ENCODE measurements at places on chromosomes 4 and X.

GRCh38 chr4:21366312-21366711 is 582.3 kb downstream of the KCNIP4 start:
- DNase-seq: no peak

DNA sequence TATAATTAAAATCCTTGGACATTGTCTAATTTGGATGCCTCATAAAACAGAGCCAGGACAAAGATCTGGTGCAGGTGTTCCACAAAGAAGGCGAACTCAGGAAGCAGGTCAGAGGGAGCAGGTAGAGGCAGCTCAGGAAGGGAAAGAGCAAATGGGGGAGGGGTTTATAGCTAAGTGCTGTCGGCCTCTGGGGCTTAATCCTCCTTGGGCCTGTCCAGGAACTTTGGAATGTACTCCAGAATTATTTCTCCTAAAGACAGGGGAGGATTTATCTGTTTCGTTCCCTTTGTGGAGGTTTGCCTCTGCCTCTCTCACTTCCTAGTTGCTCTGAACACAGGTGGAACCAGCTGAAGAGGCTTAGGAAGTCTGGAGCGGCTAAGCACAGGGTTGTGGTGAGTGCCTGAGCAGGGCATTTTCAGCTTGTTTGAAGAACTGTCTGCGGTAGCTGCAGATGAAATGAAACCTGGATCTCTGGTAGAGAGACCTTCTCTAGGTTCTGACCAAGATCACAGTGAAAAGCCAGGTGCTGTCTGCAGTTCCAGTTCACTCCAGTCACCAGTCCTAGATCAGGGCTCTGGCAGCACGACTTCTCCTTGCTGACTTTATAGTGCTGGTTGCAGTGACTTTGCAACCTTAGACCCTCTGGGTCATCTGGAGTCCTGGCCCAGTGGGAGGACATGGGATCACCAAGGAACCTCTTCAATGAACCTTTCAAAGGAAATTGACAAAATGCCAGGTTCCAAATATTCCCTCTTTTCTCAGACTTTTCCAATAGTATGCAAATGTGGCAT is 519.2 kb downstream of the PCDH10 start:
- DNase-seq: no peak

DNA sequence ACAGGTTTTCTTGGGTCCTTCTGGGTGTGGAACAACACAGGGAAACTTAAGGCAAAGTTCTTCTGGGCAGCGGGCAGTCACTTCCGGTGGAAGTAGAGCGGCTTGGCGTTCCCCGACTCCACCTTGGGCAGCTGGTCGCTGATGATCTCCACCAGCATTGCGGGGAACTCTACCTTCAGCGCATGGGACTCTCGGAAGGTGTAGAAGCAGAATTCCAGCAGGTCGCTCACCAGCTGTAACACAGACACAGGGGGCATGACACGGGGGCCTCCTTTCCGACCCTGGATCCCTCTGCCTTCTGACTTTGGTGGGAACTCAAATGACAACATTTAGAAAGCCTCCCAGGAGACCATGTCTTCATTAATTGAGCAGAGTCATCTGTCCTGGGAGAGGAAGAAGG is 349.4 kb downstream of the ARHGAP10 start:
- no peak for DNase-seq

- DNase-seq: no peak
Measured at GRCh38 chr4:94413085-94413840, 38.5 kb upstream of the PDLIM5 start.

- DNase-seq: no peak
Measured at GRCh38 chr4:89077761-89078160, 20.8 kb upstream of the FAM13A start.

DNA sequence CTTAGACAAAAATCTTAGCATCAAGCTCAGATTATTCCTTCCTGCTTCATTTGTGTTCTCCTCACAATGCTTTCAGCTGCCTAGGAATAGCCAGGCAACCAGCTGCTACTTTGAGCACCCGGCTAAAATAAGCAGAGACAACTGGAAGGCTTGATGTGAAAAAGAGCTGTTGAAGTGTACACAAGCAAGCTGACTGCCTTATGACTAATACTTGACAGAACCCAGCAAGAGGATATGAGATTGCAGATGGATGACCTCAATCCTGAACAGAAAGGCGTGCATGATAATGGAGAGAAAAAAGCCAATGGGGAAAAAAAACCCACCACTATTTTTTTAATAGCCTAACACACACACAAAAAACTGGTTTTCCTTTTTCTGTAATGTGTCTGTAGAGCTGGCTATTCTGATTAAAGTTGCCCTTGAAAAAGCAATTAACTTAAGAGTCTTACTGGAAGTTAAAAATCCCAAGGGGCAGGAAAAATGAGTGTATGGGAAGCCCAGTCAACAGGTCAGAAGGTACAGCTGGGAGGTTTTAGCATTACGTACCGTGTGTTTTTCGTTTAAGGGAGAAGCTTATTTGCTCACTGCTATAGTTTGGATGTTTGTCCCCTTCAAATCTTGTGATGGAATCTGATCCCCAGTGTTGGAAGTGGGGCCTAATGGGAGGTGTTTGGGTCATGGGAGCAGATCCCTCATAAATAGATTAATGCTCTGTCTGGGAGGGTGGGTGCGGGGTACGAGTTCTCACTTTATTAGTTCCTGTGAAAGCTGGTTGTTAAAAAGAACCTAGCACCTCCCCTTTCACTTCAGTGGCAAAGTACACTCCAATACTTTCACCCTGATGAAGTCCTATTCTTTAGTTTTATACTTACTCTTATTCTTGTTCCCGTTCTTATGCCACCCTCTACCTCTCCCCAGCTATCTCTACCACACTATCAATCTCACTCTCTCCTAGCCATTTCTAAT is 37.1 kb upstream of the HERC6 start:
- peak; percentile 58 for DNase-seq

All from common myeloid progenitor, CD34-positive (primary cell).